ENCODE measurements at places on chromosomes 16 and 17. TPM values are rescaled to one million over a fixed set of nuclear protein-coding genes. Genes with fewer than 3 reads are reported as not detected.

The ZSCAN10 gene
- not detected for total RNA-seq

The EME2 gene
- 10.0 TPM for total RNA-seq

The KRT40 gene
- not detected for total RNA-seq

The PRRT2 gene
- 0.26 TPM for total RNA-seq

The TVP23A gene
- total RNA-seq, result 0.13 TPM
